ENCODE measurements at places on chromosomes 2 and 18.

DNA sequence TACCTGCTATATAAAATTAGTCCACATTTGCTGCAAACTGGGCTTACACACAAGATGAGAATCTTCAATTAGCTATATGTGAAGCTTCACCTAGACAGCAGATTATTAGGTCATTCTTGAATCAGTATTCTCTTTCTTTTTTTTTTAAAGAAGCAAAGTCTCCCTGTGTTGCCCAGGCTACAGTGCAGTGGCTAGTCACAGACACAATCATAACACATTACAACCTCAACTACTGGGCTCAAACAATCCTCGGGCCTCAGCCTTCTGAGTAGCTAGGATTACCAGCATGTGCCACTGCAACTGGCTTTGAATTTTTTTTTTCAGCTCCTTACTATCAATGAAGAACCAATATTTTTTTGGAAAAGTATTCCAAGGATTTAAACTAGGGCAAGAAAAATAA lies 30.5 kb downstream of the OLA1 start:
- no peak for DNase-seq

DNA sequence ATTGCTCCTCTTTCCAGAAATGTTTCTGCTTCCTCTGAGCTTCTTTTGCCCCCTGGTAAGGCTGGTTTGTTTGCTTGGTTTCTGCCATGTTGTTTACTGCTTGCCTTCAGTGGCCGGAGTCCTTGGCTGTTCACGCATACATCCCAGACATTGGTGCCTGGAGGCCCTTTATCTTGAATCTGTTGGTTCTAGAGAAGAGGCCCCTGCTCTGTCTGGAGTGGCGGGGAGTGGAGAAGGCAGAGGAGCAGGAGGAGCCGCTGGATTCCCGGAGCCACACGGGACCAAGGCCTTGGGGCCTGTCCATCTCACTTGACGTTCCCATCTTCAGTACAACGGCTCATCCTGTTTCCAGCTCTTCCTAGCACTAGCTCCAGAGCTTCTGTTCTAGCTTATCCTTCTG lies 77.2 kb upstream of the PXDN start:
- DNase-seq, result no peak

DNA sequence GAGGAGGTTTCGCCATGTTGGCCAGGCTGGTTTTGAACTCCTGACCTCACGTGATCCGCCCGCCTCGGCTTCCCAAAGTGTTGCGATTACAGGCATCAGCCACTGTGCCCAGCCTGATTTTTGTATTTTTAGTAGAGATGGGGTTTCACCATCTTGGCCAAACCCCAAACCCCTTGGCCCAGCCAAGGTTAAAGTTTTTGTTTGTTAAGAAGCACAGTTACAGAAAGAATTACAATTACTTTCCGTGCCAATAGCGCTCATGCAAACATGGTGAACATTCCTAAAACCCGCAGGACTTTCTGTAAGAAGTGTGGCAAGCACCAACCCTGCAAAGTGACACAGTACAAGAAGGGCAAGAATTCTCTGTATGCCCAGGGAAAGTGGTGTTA lies 26.1 kb downstream of the ITSN2 start:
- DNase-seq, result no peak

DNA sequence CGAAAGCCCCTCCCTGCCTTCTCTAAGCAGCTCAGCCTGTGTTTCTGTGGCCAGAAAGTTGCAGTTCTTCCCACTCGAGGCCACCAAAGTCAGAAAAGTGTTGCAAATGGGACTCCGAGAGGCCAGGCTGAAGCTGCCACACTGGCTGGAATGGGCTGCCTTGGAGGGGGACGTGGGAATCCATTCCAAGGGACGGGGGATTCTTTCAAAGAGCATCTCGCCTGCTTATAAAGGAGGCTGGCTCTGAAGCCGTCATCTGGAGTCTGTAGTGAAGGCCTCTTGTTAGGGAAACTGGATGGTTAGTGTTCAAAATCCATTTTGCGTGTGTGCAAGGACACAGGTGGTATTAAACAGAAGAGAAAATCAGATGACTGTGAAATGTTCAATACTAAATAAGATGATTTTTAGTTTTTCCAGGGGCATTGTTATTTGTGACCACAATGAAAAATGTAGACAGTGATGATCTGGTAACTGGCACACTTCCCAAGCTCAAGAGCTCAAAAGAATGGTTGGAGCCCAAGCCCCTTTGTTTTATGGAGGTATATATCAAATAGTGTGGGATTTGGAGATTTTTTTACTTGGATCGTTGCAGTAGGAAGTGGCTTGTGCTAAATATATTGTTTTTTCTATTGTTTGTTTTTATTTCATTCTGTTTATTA lies 782 bp downstream of the FAM228B start:
- peak; percentile 25 for DNase-seq

GRCh38 chr18:46320297-46320696 lies 216.1 kb downstream of the HAUS1 start:
- DNase-seq, result peak; percentile 7

DNA sequence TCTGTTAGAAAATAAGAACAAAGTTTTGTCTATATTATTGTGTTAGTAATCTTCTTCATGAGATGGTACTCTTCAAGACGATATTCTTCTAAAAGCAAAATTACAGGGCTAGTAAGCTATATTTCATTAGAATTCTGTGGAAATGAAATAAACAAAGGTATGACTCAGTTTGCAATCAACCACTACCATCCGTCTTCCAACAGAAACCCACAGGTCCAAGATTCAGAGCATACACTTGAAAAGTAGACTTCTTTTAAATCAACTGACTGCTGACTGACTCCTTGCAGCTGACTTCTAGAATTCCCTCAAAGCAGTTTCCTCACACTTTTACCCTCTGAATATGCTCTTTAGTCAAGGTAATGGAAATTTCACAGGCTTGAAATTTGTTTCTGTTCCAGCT lies 193.7 kb downstream of the GCA start:
- no peak for DNase-seq

GRCh38 chr2:172928756-172929155 lies 146.9 kb upstream of the MAP3K20 start:
- no peak for DNase-seq

- DNase-seq, result no peak
These were observed 146.0 kb downstream of the MAP4K4 start for GRCh38 chr2:101843471-101843870.

DNA sequence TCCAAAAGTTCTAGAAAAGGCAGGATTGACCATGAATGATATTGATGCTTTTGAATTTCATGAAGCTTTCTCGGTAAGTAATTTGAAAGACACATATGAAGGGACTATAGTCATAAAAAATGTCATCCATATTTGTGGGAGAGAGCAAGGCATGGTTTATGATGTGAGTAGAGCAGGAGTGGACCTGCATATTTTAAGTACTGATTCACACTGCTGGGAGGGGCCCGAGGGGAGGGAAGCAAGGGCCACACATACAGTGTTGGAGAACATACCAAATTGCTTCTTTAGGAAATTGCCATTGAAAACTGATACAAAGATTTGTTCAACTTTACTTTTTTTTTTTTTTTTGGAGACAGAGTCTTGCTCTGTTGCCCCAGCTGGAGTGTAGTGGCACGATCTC lies 39.4 kb downstream of the HADHB start:
- no peak for DNase-seq

DNA sequence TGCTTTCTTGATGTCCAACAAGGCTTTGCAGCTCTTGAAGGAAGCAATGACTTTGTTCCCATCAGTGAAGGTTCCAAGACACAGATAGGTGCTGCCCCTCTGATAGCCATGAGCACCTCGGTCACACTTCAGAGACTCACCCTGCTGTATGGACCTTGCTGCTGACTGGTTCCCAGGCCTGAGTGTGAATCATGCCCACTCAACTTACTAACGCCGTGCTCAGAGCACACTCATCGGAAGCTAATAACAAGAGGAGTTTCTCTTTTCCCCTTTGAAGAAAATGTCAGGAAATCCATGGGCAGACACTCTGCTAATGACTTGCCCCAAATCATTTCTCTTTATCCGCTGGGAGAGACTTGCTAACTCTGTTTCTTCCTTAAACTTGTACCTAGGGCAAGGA lies 83.8 kb upstream of the ARL4C start:
- DNase-seq, result no peak

DNA sequence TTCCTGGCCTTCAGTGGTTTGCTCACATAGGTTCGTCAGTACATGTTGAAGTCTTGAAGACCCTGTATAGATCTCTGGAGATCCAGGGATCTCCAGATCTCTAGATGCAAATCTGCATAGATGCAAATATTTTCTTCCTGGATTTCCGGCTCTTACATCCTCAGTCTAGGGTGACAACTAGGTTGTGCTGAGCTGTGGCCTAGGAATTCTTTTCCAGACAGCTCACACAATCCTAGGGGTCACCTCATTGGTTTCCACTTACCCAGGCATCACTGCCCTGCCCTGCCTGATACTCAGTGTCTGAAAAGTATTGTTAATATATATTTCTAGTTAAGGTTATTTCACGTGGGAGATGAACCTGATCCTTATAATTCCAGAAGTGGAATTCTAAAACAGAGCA lies 105.1 kb upstream of the TTC27 start:
- DNase-seq, result no peak
